ENCODE measurements at places on chromosomes 11 and 22. TPM values are rescaled to one million over a fixed set of nuclear protein-coding genes. Genes with fewer than 3 reads are reported as not detected.

The TMEM191B gene
- total RNA-seq: 3.1 TPM

The TMEM126B gene
- 78.0 TPM for total RNA-seq

DNA sequence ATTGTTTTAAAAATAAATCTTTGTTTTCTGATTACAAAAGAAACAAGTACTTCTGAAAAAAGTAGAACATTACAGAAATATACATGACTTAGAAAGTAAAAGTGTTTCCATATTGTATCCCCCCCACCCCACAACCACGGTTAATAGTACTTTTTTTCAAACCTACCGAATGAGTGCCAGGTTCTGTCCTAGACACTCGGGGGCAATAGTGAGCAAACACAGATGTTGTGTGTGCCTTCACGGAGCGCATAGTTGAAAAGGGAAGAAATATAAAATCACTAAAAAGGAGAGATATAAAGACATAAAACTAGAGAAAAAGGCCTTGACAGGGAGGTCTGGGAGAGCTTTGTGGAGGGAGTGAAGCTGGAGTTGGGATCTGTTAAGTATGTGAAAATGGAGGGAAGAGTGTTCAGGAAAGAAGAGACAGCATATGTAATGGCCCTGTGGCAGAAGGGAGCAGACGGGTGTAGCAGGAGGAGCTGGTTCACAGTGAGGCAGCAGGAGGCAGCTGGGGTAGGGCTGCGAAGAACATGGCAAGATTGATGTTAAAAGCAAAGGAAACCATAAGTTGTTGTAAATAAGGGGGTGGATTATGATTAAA, 42.1 kb upstream of the ALX4 start:
- DNase-seq: no peak

DNA sequence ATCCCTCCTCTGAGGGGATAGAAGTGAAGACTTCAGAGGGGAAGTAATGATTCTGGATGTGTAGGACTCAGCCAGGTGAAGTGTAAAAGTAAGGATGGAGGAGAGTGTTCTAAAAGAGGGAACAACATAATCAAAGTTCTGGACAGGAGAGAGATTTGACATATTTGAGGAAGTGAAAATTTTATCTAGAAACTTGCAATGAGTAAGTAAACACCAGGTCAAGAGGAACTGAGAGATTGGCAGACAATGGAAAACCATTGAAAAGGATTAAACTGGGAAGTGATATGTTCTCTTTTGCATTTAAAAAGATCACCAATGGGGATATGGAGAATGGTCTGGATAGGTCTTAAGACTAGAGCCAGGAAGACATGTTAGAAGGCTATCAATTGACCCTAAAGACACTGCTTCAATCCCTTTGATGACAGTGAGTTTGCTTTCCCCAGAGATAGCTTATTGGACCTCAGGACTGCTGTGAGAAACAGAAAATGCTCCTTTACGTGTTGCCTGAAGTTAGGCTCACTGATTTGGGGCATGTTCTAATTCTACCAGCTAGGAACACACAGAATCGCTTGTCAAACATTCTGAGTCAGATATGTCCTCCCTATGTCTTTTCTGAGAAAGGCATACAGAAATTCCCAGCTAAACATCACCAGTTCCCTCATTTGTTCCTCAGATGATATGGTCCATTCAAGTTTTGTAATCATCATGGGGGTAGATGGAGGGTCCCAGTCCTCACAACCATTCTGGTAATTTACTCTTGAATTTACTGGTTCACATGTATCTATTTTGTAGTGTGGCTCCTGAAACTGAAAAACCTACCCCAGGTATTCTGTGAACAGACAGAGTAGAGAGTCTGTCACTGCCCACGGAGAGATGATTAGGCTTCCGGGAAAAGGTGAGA, 144.9 kb downstream of the MAML2 start:
- no peak for DNase-seq

The GRM5 gene
- not detected for total RNA-seq

GRCh38 chr11:729492-730074, 17.7 kb upstream of the TALDO1 start:
- no peak for DNase-seq

All from myocyte (in vitro differentiated cells).